ENCODE measurements at places on chromosomes 1 and 21.

DNA sequence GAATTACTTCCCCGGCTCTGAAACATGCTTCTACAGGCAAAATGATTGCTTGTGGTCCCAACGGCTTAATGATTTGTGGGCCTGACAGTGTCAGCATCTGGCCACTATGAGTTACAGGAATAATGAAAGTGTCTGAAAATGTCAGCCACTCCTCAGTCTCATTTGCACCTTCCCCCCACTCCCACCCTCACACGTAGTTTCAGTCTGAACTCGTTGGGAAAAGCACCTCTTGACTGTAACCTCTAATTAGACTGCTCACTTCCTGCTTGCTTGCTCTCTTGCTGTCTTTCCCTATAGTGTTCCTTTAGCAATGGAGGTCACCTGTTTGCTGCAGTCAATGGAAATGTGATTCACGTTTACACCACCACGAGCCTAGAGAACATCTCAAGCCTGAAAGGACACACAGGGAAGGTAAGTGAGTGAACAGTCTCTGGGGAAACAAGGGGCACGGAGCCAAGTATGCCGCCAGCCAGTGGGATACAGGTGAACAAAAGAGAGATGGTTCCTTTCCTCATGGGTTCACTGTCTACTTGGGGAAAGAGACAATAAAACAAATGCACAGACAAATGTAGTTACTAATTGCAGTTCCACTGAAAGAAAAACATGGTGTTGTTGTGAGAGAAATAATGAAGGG, 27.1 kb downstream of the CFAP57 start:
- no peak for DNase-seq

GRCh38 chr1:63368131-63368530, 704 bp downstream of the ALG6 start:
- no peak for DNase-seq

DNA sequence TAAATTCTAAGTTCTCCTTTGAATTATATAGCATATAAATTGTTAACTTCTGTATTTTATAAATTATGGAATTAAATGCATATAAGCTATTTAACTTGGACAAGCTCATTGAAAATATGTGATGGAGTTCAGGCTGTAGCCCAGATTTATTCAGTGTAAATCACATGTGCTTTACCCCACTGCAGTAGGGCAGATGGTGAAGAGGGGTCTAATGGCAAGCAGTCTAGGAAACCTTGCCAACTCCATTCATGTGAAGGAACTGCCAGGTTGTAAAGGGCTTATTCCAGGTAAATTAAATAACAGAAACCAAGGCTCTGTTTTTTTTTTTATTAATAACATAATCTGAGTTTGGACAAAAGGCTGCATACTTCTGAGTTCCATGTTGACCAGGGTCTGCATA, 243.2 kb downstream of the NCAM2 start:
- DNase-seq = no peak

DNA sequence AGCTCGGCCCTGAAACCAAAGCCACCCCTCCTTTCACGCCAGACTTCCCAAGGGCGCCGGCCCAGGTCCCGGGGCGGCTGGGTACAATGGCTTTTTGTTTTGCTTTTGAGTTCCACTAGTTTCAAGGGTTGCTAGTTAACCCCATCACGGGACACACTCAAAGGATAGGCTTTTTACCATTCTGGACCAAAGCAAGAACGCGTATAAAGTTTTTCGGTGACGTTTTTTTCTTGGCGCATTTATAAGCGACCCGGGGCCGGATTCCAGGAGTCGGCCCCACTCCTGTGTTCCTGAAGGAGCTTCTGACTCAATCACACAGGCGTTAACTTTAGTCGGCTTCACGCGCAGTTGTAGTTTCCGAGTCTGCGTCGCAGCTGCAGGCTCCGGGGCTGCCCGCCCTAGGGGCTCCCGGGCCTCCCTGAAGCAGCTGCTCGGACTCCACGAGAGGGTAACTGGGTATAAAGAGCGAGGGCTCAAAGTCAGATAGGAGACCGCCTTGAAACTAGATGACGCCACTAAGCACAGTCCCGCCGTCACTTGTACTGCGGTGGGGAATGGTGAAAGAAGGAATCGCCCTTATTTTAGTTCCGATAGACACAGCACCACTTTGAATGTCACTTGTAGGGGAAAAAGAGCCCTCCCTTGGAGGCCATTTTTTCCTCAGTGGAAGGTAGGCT, 707 bp upstream of the KLHL21 start:
- DNase-seq = no peak

DNA sequence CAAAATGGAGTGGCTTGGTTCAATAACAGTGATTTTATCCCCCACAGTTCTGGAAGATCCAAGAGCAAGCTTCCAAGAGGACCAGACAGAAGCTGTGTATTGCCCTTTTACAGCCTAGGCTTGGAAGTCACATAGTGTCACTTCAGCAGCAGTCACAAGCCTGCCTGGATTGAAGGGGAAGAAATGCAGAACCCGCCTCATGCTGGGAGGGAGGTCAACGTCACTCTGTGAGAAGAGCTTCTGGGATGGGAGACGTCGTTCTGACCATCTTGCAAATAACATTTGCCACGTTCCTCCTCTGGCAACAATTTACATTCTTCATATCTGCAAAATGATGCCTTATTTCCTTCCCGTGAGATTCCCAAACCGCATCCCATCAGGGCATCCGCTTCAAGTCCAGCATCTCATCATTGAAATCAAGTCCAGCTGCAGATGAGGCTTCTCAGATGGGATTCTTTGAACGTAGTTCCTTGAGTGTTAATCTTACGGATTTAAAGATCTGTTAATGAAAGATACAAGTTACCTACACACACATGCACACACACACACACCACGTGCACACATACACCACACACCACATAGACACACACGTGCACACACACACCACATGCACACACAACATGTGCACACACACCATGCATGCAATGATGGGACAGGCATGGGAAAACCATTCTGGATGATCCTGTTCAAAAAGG, 23.9 kb upstream of the KIF1B start:
- no peak for DNase-seq

GRCh38 chr1:33295023-33295422, 25.9 kb downstream of the A3GALT2 start:
- no peak for DNase-seq

GRCh38 chr1:232704694-232705680, 75.1 kb upstream of the SIPA1L2 start:
- DNase-seq = peak; percentile 28

- no peak for DNase-seq
These were observed 143.0 kb downstream of the CAMTA1 start for GRCh38 chr1:6928106-6928885.

GRCh38 chr21:28437061-28437460, 555.6 kb downstream of the LTN1 start:
- no peak for DNase-seq

GRCh38 chr1:188314557-188315137, 1485.9 kb downstream of the PLA2G4A start:
- no peak for DNase-seq

GRCh38 chr1:42935971-42936308, 22.7 kb downstream of the SLC2A1 start:
- no peak for DNase-seq

DNA sequence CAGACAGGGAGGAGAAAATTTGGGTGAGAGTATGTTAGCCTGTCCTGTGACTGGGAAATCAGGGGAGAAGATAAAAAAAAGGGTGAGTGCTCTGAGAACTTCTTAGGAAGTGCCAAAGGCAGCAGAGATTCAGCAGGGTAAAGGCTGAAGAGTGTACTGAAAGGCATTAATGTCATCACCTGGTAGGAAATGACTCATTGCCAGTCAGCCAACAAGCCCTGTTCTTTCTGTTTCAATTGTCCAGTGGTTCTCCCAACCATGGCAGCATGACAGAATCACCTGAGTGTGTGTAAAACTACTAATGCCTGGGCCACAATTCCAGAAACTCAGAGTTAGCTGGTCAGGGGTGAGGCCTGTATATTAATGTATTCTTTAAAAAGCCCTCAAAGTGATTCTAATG, 83.5 kb downstream of the INTS7 start:
- peak; percentile 30 for DNase-seq

- no peak for DNase-seq
These were observed 59.8 kb downstream of the TOR1AIP2 start for GRCh38 chr1:179817789-179818188.

- DNase-seq = no peak
These were observed 4.2 kb downstream of the CYP4B1 start for GRCh38 chr1:46802901-46803574.

DNA sequence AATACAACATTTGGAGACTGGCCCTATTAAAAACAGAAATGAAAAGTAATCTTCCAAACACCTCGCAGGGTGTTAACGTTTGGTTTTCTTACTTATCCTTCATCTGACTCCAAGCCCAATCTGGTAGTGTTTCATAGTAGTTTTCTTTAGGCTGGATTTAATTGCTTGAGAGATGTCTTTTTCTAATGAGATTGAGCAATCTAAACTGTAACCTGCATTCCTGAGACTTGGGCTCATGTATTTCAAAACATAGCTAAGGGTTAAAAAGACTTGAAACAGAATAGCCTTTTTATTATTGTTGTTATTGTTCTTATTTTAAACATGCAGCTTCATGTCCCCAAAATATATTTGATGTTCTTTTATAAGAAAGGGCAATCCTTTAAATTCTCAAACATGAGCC, 278.9 kb downstream of the TGFB2 start:
- no peak for DNase-seq

- DNase-seq = no peak
These were observed 139.6 kb downstream of the NAV1 start for GRCh38 chr1:201678264-201679101.

- no peak for DNase-seq
These were observed 34.0 kb downstream of the MAP3K7CL start for GRCh38 chr21:29164323-29164942.

GRCh38 chr1:245094954-245095353, 59.8 kb upstream of the KIF26B start:
- no peak for DNase-seq
